A673 (cell line): ENCODE measurements at places on chromosomes 7 and 10.

DNA sequence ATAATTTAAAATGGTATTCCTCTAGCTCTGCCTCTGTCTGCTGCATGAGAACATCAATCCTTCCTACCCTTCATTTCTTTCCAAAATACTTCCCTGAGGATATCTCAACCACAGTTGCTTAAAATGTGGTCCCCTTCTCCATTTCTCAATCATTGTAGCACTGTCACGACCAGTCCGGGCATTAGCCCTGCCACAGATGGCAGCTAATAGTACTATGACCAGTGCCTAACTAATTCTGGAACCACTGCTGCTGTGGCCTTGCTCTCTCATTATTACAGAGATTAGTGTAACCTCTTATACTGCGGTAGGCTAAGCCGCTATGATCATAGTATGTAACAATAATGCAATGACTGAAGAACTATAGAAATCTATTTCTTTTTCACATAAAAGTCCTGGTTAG is 66.0 kb downstream of the REEP3 start:
- no peak for DNase-seq

GRCh38 chr7:130960208-130960988 is 226.4 kb upstream of the KLF14 start:
- DNase-seq: peak; percentile 71

GRCh38 chr10:11610826-11611247 is 613 bp downstream of the USP6NL start:
- peak; percentile 72 for DNase-seq

GRCh38 chr10:43707770-43708169 is 59.1 kb upstream of the ZNF32 start:
- no peak for DNase-seq

DNA sequence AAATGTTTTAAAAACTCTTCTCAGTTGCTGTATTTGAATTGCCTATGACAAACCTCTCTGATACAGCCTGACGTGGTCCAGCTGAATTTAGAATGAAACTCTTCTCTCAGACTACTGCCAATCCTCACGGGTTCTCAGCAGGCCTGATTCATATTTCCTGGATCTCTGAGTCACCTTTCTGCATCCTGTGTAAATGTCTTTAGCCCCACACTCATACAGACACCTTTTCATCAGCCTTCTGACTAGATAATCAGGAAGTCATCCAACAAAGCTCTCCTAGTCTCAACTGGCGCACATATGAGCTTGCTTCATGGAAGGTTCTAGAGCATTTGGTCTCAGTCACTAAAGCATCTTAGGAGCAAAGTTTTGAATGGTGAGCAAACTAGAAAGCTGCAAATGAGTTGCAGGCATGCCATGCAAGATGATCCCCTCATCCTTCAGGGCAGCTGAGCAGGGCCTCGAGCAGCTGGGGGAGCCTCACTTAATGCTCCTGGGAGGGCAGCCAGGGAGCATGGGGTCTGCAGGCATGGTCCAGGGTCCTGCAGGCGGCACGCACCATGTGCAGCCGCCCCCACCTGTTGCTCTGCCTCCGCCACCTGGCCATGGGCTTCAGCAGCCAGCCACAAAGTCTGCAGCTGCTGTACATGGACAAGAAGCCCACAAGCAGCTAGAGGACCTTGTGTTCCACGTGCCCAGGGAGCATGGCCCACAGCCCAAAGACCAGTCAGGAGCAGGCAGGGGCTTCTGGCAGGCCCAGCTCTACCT is 182.8 kb downstream of the ARHGAP12 start:
- peak; percentile 24 for DNase-seq

DNA sequence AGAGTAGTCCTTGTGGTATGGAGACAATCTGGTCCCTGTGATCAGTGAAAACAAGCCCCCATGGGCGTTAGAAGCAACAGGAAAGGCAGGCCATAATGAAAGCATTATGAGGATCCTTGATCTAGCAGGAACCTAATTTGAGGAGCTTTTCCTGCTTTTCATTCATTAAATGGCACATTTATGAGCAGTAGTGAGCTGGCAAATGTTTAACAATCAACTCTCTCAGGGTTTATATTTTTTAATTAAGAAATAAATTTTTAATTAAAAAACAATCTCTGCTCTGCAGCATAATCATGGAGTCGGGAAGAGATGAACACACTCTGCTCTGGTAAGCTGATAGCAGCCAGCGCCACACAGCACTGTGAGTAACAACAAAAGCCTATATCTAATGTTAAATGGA is 11.3 kb upstream of the NEBL start:
- DNase-seq: no peak
